H9 (cell line): ENCODE measurements at places on chromosomes 4 and X. TPM values are rescaled to one million over a fixed set of nuclear protein-coding genes. Genes with fewer than 3 reads are reported as not detected.

DNA sequence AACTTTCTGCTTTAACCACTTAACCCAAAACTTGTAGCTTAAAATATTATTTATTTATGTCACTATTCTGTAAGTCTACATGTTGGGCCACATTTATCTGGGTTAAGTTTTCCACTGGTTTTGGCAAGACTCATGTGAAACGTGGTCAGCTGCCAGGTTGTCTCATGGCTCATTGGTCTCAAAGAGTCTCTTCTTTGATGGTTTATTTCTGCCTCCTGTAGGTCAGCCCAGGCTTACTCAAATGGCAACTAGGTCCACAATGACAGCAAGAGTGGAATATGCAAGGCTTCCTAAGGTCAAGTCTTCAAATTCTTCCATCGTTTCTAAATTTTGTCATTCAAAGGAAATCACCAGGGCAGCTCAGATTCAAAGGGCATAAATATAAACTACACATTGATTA is 828.7 kb downstream of the PCDH7 start:
- H3K4me3 ChIP-seq: no peak overlapping the region
- no peak overlapping the region for H3K27ac ChIP-seq
- no peaks in the 10 kb centered on the region for H3K4me1 ChIP-seq
- no peaks in the 10 kb centered on the region for H3K27me3 ChIP-seq
- H3K36me3 ChIP-seq: no peaks in the 10 kb centered on the region

- H3K4me1 ChIP-seq: no peaks in the 10 kb centered on the region
- no peak overlapping the region for H3K4me3 ChIP-seq
- no peak overlapping the region for H3K27ac ChIP-seq
- DNase-seq: no peak
- no peaks in the 10 kb centered on the region for H3K36me3 ChIP-seq
These were observed 56.5 kb downstream of the ARAP2 start for GRCh38 chr4:36187723-36188333.

GRCh38 chrX:18582910-18583493 is 88.9 kb downstream of the RS1 start:
- no peak for DNase-seq
- no peak overlapping the region for H3K4me3 ChIP-seq
- no peaks in the 10 kb centered on the region for H3K27me3 ChIP-seq
- H3K4me1 ChIP-seq: no peaks in the 10 kb centered on the region
- no peak overlapping the region for H3K27ac ChIP-seq

DNA sequence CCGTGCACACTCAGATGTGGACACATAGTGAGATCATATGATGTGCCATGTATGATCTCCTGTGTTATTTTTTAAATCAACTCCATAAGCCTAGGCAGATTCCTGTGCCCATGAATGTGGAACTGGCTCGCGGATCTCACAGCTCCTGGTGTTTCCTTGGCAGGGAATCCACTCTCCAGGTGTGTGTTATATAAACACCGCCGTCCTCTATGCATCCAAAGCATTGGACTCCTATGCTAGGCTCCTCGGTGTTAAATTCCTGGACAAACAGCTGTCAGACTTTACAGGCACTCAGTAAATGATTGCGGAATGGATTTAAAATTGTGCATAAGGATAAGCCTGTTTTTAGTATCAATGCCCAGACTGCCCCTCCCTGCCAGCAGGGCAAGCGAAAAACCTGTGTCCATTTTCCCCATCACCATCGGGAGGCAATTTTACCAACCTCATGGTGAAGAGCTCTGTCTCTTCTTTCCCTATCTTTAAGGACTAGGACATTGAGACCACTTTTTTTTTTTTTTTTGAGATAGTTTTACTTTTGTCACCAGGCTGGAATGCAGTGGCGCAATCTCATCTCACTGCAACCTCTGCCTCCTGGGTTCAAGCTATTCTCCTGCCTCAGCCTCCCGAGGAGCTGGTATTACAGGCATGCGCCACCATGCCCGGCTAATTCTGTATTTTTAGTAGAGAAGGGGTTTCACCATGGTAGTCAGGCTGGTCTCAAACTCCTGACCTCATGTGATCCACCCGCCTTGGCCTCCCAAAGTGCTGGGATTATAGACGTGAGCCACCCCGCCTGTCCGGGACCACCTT is 23.6 kb upstream of the GPR78 start:
- H3K27ac ChIP-seq: no peak overlapping the region
- no peaks in the 10 kb centered on the region for H3K27me3 ChIP-seq
- H3K4me3 ChIP-seq: no peak overlapping the region
- H3K4me1 ChIP-seq: no peaks in the 10 kb centered on the region
- H3K36me3 ChIP-seq: no peaks in the 10 kb centered on the region

PDLIM3 gene
- 12.0 and 13.1 TPM in 2 replicates for total RNA-seq

SPATA4 gene
- total RNA-seq: not detected in 2 replicates

SOWAHB gene
- total RNA-seq: 0.13 and 0.26 TPM in 2 replicates

BGN gene
- total RNA-seq: 1.2 and 1.5 TPM in 2 replicates

DNA sequence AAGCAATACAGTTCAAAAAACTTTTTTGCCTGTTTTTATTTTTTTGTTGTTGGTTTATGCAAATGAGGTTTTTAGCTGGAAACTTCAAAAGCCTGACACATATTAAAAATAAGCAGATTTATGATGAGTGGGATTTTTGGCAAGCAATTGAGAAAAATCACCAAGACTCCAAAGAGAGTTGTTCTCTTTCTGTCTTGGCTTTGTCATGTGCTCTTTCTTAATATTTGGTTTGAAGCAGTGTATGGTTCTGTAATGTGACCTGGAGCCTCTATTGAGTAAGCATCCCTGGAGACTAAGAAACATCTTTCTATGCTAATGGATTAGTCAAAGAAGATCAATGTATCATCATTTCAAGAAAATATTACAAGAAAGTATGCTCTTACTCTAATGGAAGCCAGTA is 11.7 kb downstream of the TRIM2 start:
- H3K4me3 ChIP-seq: no peak overlapping the region
- no peak for DNase-seq
- H3K36me3 ChIP-seq: peaks cover 9% of the 10 kb centered on the region

- H3K27ac ChIP-seq: no peak overlapping the region
- H3K4me1 ChIP-seq: no peaks in the 10 kb centered on the region
- H3K27me3 ChIP-seq: no peaks in the 10 kb centered on the region
- no peak for DNase-seq
- H3K4me3 ChIP-seq: no peak overlapping the region
- no peaks in the 10 kb centered on the region for H3K36me3 ChIP-seq
These were observed 179.4 kb downstream of the FBXW7 start for GRCh38 chr4:152356428-152357034.

OPRPN gene
- not detected in 2 replicates for total RNA-seq

DNA sequence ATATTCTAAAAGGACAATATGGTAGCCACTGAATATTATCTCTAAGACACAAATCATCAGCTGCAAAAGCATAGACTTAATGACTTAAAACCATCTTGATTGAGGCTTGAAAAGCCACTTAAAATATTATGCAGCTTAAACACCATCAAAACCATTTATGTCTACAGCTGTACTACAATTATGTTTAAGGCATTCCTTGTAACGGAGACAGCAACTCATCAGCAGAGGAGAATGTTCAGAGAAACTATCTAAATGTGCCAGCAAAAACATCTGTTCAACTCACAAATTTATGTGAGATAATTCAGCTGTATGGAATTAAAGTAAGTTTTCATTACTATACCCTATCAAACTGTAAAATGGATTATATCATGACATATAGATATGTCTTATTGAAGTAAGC is 147.9 kb upstream of the CTSO start:
- no peak overlapping the region for H3K4me3 ChIP-seq
- no peak overlapping the region for H3K27ac ChIP-seq
- no peaks in the 10 kb centered on the region for H3K27me3 ChIP-seq
- no peaks in the 10 kb centered on the region for H3K36me3 ChIP-seq
- no peak for DNase-seq

ZMAT1 gene
- 2.1 and 2.5 TPM in 2 replicates for total RNA-seq

GRCh38 chr4:37535872-37536271 is 150.3 kb downstream of the RELL1 start:
- no peak overlapping the region for H3K27ac ChIP-seq
- peaks cover under 1% of the 10 kb centered on the region; the same call in 1 of the 2 replicates for H3K4me1 ChIP-seq
- H3K4me3 ChIP-seq: no peak overlapping the region
- DNase-seq: no peak
- H3K36me3 ChIP-seq: no peaks in the 10 kb centered on the region

GRCh38 chr4:168503652-168504362 is 7.0 kb downstream of the PALLD start:
- no peak overlapping the region for H3K27ac ChIP-seq
- H3K27me3 ChIP-seq: no peaks in the 10 kb centered on the region
- DNase-seq: no peak
- H3K4me3 ChIP-seq: no peak overlapping the region

DNA sequence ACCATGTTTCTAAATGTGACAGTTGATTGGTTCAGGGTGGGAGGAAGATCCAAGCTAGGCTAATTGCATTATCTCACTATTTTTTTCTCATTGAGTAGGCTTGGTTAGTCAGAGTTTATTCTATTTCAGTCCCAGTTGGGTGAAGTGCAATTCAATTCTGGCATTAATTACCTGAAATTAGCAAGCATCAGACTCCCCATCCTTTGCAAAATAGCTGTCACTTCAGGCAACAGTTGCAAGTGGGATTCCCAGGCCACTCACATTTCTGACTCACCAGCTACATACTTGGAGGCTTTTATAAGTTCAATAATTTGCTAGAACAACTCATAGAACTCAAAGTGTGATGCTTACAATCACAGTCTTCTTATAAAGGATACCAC is 155.8 kb upstream of the HAND2 start:
- H3K36me3 ChIP-seq: no peaks in the 10 kb centered on the region
- H3K27ac ChIP-seq: no peak overlapping the region
- no peak for DNase-seq
- H3K4me3 ChIP-seq: no peak overlapping the region
- no peaks in the 10 kb centered on the region for H3K4me1 ChIP-seq

- H3K4me3 ChIP-seq: no peak overlapping the region
- no peaks in the 10 kb centered on the region for H3K4me1 ChIP-seq
These were observed 59.5 kb downstream of the PGRMC2 start for GRCh38 chr4:128227991-128228571.

DNA sequence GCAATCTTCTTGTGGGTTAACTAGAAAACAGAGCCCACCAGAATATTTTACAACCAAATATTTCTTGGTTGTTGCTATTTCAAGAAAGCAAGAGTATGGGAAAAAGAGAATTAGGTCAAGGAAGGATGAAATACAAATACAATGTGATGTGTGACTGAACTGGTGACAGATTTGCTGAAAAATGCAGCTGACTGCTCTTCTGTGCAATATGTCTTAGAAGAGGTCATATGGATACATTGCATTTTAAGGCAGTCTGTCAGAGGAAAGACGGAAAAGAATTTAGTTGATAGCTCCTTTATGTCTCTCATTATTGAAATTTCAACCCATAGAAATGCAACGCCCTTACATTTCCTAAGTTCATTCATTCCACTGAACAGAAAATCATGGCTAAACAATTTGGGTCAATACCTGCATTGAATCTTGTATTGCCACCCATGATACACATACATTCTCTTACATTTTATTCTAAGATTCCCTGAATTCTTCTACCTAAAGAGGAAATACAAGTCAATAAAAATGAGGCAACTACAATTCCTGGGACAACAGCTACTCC is 423.1 kb downstream of the ADAM29 start:
- no peaks in the 10 kb centered on the region for H3K4me1 ChIP-seq
- no peaks in the 10 kb centered on the region for H3K27me3 ChIP-seq
- H3K4me3 ChIP-seq: no peak overlapping the region
- H3K27ac ChIP-seq: no peak overlapping the region
- DNase-seq: no peak

DNA sequence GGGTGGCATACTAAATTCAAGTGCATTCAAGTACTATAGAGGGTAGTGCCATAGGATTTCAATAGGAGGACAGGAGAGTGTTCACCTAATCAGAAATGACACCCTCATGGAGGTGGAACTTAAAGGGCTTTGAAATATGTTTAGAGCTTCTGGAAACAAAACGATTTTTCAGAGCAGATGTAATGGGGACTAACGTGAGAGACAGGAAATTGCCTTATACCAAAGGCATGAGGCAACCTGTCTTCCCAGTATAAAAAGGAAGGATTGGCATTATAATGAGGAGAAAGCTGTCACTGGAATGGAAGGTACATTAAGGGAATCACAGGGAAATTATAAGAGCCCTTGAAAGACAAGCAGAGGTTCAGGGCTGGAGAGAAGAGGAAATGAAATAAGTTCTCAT is 116.3 kb upstream of the PNPLA4 start:
- no peak overlapping the region for H3K27ac ChIP-seq
- no peaks in the 10 kb centered on the region for H3K36me3 ChIP-seq
- H3K4me1 ChIP-seq: no peaks in the 10 kb centered on the region
- H3K4me3 ChIP-seq: no peak overlapping the region

DNA sequence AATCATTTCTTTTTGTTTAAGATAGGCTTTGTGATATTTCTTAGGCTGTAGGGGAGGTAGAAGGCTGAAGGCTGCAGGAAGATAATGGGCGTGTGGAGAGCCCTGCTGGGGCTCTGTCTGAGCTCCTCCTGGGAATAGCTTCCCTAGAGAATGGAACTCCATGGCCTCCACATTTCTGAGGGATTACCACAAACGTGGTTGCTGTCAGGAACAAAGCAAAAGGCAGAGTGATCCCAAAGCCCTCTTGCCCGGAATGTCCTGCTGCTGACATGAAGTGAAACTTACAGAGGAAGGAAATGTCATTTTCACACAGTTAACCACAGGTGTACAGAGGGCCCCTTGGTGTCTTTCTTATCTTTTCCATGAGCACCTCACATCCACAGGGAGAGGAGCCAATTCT is 89.3 kb downstream of the DDIT4L start:
- no peak overlapping the region for H3K27ac ChIP-seq
- no peak for DNase-seq
- H3K4me3 ChIP-seq: no peak overlapping the region; the same call in 2 of the 3 replicates
- no peaks in the 10 kb centered on the region for H3K36me3 ChIP-seq

- H3K27me3 ChIP-seq: no peaks in the 10 kb centered on the region
- no peak overlapping the region for H3K27ac ChIP-seq
- peaks cover 3% of the 10 kb centered on the region; the same call in 1 of the 3 replicates for H3K36me3 ChIP-seq
- H3K4me1 ChIP-seq: no peaks in the 10 kb centered on the region; the same call in 1 of the 2 replicates
These were observed 43.2 kb downstream of the HAND2 start for GRCh38 chr4:173486714-173487392.

GLUD2 gene
- total RNA-seq: 0.99 and 1.0 TPM in 2 replicates

GRCh38 chr4:151462554-151462953 is 53.6 kb downstream of the FHIP1A start:
- H3K27ac ChIP-seq: no peak overlapping the region
- DNase-seq: no peak
- H3K27me3 ChIP-seq: no peaks in the 10 kb centered on the region
- no peak overlapping the region for H3K4me3 ChIP-seq
- H3K4me1 ChIP-seq: peaks cover 2% of the 10 kb centered on the region; the same call in 1 of the 2 replicates
- peaks cover 8% of the 10 kb centered on the region for H3K36me3 ChIP-seq

GRCh38 chr4:102301167-102301566 is 44.1 kb downstream of the SLC39A8 start:
- peaks cover 7% of the 10 kb centered on the region; the same call in 1 of the 2 replicates for H3K4me1 ChIP-seq
- H3K4me3 ChIP-seq: no peak overlapping the region
- no peak for DNase-seq
- no peaks in the 10 kb centered on the region for H3K27me3 ChIP-seq

SPACA5 gene
- not detected in 2 replicates for total RNA-seq
